ENCODE measurements at places on chromosomes 16 and 17. TPM values are rescaled to one million over a fixed set of nuclear protein-coding genes. Genes with fewer than 3 reads are reported as not detected.

The EVPLL gene
- total RNA-seq = 2.8 TPM

The SNAI3 gene
- 6.1 TPM for total RNA-seq

The CDR2 gene
- 16.2 TPM for total RNA-seq

The MYOCD gene
- total RNA-seq = 3.6 TPM

The ZNF423 gene
- total RNA-seq = 10.7 TPM

The SUMO2 gene
- total RNA-seq = 351 TPM

The SYCE1L gene
- 2.6 TPM for total RNA-seq

The TMEM204 gene
- total RNA-seq = 63.1 TPM

The TP53TG3B gene
- total RNA-seq = not detected

The PROCA1 gene
- 4.4 TPM for total RNA-seq

The SOCS1 gene
- 17.8 TPM for total RNA-seq

- H3K27ac ChIP-seq = no peak overlapping the region
- H3K36me3 ChIP-seq = no peaks in the 10 kb centered on the region
- H3K4me3 ChIP-seq = no peak overlapping the region
- H3K27me3 ChIP-seq = no peaks in the 10 kb centered on the region
- no peaks in the 10 kb centered on the region for H3K4me1 ChIP-seq
Observed at GRCh38 chr16:29028457-29029167, 43.8 kb downstream of the LAT start.

DNA sequence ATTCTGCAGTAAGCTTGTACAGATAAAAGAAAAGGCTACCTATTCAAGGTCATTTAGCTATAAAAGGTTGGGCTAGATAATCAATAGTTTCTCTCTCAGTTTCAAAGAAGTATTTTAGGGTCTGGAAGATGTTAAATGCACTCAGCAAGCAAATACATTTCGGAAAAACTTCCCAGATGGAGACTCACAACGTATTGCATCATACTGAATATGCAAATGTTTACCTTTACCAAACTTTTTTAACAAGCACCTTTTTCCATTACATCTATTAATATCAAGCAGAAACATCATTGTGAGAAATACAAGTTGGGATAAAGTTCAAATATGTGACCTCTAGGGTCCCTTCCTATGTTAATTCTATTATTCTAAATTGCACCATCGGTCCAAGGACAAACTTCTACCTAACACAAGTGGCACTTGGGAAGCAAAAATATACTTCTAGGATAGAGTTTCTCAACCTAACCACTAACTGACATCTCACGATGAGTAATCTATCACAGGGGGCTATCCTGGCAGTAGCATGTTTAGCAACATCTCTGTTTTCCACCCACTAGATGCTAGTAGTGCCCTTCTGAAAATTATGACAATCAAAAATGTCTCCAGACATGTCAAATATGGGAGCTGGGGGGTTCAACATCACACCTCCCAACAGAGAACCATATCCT is 14.5 kb downstream of the KANSL1 start:
- no peak for DNase-seq
- no peak overlapping the region for H3K27ac ChIP-seq
- no peaks in the 10 kb centered on the region for H3K36me3 ChIP-seq

GRCh38 chr16:16062023-16062937 is 112.9 kb downstream of the ABCC1 start:
- peaks cover 16% of the 10 kb centered on the region for H3K4me1 ChIP-seq
- H3K27ac ChIP-seq = peak overlapping the region; percentile 1
- H3K27me3 ChIP-seq = no peaks in the 10 kb centered on the region

- peaks cover 47% of the 10 kb centered on the region for H3K36me3 ChIP-seq
- DNase-seq = no peak
- no peaks in the 10 kb centered on the region for H3K27me3 ChIP-seq
Observed at GRCh38 chr17:12134101-12134500, 113.4 kb downstream of the MAP2K4 start.

GRCh38 chr17:13055131-13055530 is 37.3 kb upstream of the ELAC2 start:
- no peaks in the 10 kb centered on the region for H3K4me1 ChIP-seq
- H3K4me3 ChIP-seq = no peak overlapping the region
- H3K36me3 ChIP-seq = no peaks in the 10 kb centered on the region

DNA sequence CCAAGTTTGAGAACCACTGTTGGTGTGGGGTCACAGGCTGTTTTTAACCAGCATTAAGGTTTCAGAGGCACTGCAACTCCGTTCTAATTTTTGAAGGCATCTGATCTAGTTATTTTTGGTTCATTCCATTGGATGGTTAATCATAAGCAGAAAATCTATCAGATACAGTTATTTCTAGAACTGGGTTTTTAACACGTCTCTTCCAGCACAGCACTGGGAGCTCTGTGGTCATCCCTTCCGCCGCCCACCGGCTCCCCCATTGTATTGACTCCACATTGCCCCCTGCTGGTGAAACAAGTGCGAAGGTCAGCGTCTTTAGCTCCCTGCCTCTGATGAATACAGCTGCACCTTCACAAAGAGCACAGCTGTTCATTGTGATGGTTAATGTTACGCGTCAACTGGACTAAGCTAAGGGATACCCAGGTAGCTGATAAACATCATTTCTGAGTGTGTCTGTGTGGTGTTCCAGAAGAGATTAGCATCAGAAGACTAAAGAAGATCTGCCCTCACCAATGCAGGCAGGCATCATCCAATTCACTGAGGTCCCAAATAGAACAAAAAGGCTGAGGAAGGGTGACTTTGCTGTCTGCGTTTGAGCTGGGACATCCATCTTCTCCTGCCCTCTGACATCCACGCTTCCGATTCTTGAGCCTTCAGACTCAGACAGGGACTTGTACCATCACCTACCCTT is 8.5 kb downstream of the CCL18 start:
- H3K4me3 ChIP-seq = no peak overlapping the region
- DNase-seq = peak; percentile 72
- no peaks in the 10 kb centered on the region for H3K27me3 ChIP-seq
- H3K36me3 ChIP-seq = no peaks in the 10 kb centered on the region

DNA sequence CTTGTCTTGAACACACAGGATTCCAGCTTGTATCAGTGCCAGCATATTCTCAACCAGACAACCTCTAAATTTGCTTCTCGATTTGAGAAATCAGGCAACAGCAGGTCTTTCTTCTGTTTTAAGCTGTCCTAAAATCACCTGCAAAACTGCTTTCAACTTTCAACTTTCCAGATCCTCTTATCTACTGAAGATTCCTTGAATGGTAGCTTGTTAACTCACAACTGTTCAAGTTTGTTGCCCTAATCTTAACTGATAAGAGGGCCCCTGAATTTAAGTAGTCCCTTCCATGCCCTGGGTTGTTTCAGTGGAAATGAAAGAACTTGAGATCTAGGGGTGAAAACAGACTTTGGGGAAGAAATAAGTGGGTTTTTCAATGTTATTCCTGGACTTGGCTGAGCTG is 57.2 kb downstream of the CHD9 start:
- H3K4me3 ChIP-seq = no peak overlapping the region
- DNase-seq = no peak
- peak overlapping the region; percentile 8 for H3K27ac ChIP-seq
- H3K27me3 ChIP-seq = no peaks in the 10 kb centered on the region

- no peak overlapping the region for H3K4me3 ChIP-seq
- H3K27me3 ChIP-seq = no peaks in the 10 kb centered on the region
- H3K4me1 ChIP-seq = no peaks in the 10 kb centered on the region
- H3K36me3 ChIP-seq = no peaks in the 10 kb centered on the region
Observed at GRCh38 chr17:71899317-71899716, 221.5 kb upstream of the SOX9 start.

DNA sequence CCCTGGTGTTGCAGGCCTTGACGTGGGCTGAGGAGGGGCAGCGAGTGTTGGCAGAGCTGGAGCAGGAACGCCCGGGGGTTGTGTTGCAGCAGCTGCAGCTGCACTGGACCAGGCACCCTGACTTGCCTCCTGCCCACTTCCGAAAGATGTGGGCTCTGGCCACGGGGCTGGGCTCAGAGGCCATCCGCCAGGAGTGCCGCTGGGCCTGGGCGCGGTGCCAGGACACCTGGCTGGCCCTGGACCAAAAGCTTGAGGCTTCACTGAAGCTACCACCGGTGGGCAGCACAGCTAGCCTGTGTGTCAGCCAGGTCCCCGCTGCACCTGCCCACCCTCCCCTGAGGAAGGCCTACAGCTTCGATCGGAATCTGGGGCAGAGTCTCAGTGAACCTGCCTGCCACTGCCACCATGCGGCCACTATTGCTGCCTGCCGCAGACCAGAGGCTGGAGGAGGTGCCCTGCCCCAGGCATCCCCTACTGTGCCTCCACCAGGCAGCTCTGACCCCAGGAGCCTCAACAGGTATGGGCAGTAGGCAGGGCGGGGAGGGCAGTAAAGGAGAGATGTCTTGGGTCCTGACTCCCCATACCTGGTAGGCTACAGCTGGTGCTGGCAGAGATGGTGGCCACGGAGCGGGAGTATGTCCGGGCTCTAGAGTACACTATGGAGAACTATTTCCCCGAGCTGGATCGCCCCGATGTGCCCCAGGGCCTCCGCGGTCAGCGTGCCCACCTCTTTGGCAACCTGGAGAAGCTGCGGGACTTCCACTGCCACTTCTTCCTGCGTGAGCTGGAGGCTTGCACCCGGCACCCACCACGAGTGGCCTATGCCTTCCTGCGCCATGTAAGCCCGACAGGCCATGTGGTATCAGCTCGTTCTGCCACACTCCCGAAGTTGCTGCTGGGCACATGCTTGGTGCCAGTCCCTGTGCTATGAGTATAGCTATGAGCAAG is 5.6 kb downstream of the PLEKHG4 start:
- H3K4me1 ChIP-seq = peaks cover under 1% of the 10 kb centered on the region
- no peak overlapping the region for H3K4me3 ChIP-seq
- no peak overlapping the region for H3K27ac ChIP-seq

DNA sequence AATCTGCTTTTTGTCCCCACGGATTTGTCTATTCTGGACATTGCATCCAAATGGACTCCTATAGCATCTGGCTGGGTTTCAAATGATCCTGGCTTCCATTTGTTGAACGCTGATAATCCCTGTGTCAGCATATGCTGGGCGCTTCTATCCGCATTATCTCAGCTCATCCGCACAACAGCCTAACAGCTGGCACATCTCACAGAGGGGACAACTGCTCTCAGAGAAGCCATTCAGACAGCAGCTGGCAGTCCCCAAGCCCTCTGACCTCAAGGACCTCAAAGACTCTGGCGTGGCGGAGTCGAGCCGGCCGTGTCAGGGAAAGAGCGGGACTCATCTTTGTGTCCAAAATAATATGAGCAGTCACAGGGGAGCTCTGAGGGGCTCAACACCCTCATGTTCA is 82.3 kb downstream of the NT5M start:
- no peaks in the 10 kb centered on the region for H3K36me3 ChIP-seq
- H3K4me3 ChIP-seq = no peak overlapping the region

- H3K36me3 ChIP-seq = no peaks in the 10 kb centered on the region
- H3K27me3 ChIP-seq = no peaks in the 10 kb centered on the region
- no peaks in the 10 kb centered on the region for H3K4me1 ChIP-seq
- H3K4me3 ChIP-seq = no peak overlapping the region
- no peak overlapping the region for H3K27ac ChIP-seq
Observed at GRCh38 chr16:26087091-26087490, 395.3 kb downstream of the HS3ST4 start.

DNA sequence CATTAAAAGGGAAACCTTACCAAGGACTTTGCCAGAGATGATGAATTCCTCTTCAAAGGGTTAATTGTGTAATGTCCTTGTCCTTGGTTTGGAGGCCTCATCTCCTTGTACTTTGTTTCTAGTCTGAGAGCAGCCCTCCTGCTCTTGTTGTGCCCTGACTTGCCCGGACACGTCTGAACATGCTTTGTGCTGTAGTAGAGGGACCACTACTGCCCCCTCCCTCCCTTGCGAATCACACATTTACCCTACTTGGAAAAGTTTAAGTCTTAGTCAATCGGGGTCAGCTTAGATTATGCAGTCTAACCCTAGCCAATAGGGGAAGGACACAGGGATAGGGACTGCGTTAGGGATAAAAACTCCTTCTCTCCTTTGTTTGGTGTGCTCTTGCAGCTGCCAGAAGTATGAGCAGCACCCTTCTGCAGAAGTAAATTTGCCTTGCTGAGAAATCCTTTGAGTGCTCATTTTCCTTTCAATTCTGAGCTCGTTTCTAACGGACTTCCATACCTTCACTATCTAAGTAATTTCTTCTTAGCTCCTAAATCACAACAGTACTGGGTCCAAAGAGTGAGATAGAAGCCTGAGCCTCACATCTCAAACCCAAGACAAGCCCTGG is 26.4 kb upstream of the CLEC3A start:
- no peak overlapping the region for H3K4me3 ChIP-seq
- no peak overlapping the region for H3K27ac ChIP-seq
- H3K4me1 ChIP-seq = no peaks in the 10 kb centered on the region
- H3K36me3 ChIP-seq = no peaks in the 10 kb centered on the region
- no peaks in the 10 kb centered on the region for H3K27me3 ChIP-seq

DNA sequence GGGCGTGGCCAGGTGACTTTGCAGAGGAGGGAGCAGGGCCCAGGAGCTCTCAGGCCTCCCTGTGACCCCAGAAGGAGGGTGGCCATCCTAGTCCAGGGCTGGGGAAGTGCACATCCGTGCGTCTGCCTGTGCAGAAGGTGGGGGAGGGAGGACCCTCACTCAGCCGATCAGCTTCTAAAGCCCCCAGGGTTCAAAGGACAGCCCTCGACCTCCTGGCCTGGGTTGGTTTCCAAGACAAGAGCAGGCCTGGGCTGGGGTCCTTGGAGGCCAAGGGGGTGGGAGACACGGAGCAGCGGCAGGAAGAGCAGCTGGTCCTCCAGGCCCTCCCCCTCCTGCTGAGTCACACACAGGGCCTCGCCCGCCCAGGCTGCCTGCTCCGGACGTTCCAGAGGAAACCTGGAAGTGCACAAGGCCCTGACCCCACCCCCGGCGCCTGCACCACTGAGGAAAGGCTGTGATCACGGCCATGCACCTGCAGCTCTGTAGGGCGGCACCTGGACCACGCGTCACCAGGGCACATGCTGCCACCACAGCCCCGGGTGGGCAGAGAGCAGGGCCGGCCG is 67.1 kb upstream of the ZNF469 start:
- no peak overlapping the region for H3K4me3 ChIP-seq
- no peak for DNase-seq
- H3K36me3 ChIP-seq = no peaks in the 10 kb centered on the region
- H3K27me3 ChIP-seq = peaks cover 24% of the 10 kb centered on the region
- no peaks in the 10 kb centered on the region for H3K4me1 ChIP-seq

DNA sequence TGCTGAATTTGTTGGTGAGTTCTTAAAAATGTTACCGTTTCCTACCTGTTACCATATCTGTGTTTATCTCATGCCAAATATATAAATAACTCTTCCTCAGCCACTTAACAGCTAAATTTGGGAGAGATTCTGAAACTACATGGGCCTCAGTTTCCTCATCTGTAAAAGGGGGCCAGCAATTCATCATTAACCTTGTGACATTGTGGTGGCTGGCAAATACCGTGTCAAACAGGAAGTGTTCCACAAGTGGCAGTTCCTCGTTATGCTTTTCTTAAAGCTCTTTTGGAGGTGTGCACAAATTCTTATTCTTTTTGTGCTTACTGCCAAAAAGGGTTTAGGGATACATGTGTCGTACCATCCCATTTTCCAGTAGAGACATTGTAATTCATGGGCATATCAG is 220.4 kb upstream of the CACNG5 start:
- no peak for DNase-seq
- H3K36me3 ChIP-seq = no peaks in the 10 kb centered on the region
- H3K27ac ChIP-seq = no peak overlapping the region

All from lower lobe of right lung (tissue), 2 donors.